ENCODE measurements at places on chromosomes 7 and 10. TPM values are rescaled to one million over a fixed set of nuclear protein-coding genes. Genes with fewer than 3 reads are reported as not detected.

C10orf67 gene
- polyA plus RNA-seq: 2.1 TPM

PRSS2 gene
- polyA plus RNA-seq: not detected

PEX1 gene
- polyA plus RNA-seq: 29.5 TPM

GPER1 gene
- polyA plus RNA-seq: 6.1 TPM

ITPRID1 gene
- polyA plus RNA-seq: not detected

PTPN20 gene
- 6.1 TPM for polyA plus RNA-seq

DKK1 gene
- polyA plus RNA-seq: 34.8 TPM

MSMB gene
- not detected for polyA plus RNA-seq

ARMC3 gene
- 10.5 TPM for polyA plus RNA-seq

CACUL1 gene
- polyA plus RNA-seq: 24.5 TPM

RASA4B gene
- polyA plus RNA-seq: 8.4 TPM

ANKRD1 gene
- polyA plus RNA-seq: 1.4 TPM

PRKG1 gene
- polyA plus RNA-seq: 13.7 TPM

CYP26C1 gene
- polyA plus RNA-seq: 0.16 TPM

POP7 gene
- 20.7 TPM for polyA plus RNA-seq

BTRC gene
- 25.8 TPM for polyA plus RNA-seq

PTF1A gene
- not detected for polyA plus RNA-seq

SERPINE1 gene
- polyA plus RNA-seq: 1.1 TPM

CACNB2 gene
- 8.4 TPM for polyA plus RNA-seq

GPR158 gene
- 0.22 TPM for polyA plus RNA-seq

INMT gene
- 2.0 TPM for polyA plus RNA-seq

NPC1L1 gene
- polyA plus RNA-seq: 2.5 TPM

SFXN2 gene
- 52.6 TPM for polyA plus RNA-seq

GATAD1 gene
- polyA plus RNA-seq: 35.1 TPM

LAMB1 gene
- polyA plus RNA-seq: 744 TPM

CPED1 gene
- polyA plus RNA-seq: 43.3 TPM

CLIP2 gene
- polyA plus RNA-seq: 28.7 TPM

MTPN gene
- 152 TPM for polyA plus RNA-seq

TMEM184A gene
- polyA plus RNA-seq: 11.1 TPM

NOS3 gene
- polyA plus RNA-seq: 14.4 TPM

ITGA8 gene
- 59.3 TPM for polyA plus RNA-seq

ITGB8 gene
- 67.9 TPM for polyA plus RNA-seq

TUBB8 gene
- 0.67 TPM for polyA plus RNA-seq

ANKMY2 gene
- 36.3 TPM for polyA plus RNA-seq

FAM131B gene
- 2.6 TPM for polyA plus RNA-seq

ICA1 gene
- polyA plus RNA-seq: 50.7 TPM

GIGYF1 gene
- polyA plus RNA-seq: 34.0 TPM

TAS2R3 gene
- 0.65 TPM for polyA plus RNA-seq

PILRA gene
- 6.6 TPM for polyA plus RNA-seq

ZNF655 gene
- polyA plus RNA-seq: 82.0 TPM

LBX1 gene
- polyA plus RNA-seq: not detected

FOXI2 gene
- 1.6 TPM for polyA plus RNA-seq

EVX1 gene
- 0.11 TPM for polyA plus RNA-seq

PRKAR1B gene
- polyA plus RNA-seq: 31.7 TPM

ARL3 gene
- 35.8 TPM for polyA plus RNA-seq

SLC26A5 gene
- polyA plus RNA-seq: 0.22 TPM

PPP1R17 gene
- not detected for polyA plus RNA-seq
